ENCODE measurements at places on chromosomes 4 and X.

DNA sequence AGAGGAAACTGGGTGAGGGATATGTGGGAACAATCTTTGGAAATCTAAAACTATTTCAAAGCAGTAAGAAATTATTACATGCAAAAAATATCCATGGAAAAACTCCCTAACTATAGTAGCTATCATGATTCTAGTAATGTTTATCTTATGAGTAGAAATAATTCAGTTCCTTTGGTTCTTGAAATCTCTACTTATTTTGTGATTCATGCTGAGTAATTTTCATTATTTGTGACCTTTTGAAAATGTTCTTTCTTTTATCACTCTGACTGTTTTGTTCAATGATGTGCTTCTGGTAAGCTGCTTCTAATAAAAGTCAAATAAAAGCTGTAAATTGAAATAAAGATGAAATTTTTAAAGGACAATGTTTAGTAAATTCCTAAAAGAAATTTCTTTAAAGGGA, 40.4 kb upstream of the MAGEB10 start:
- DNase-seq: no peak

DNA sequence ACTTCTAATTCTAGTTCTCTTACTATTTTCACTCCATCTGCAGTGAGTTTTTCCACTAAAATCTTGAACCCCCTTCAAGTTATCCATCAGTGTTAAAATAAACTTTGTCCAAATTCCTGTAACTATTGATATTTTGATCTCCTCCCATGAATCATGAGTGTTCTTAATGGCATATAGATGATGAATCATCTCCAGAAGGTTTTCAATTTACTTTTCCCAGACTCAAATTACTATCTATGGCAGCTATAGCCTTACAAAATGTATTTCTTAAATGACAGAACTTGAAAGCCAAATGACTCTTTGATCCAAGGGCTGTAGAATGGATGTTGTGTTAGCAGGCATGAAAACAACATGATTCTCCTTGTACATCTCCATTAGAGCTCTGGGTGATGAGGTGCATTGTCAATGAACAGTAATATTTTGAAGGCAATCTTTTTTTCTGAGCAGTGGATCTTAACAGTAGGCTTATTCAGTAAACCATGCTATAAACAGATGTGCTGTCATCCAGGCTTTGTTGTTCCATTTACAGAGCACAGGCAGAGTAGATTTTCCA, 16.1 kb upstream of the IQCM start:
- DNase-seq: no peak

DNA sequence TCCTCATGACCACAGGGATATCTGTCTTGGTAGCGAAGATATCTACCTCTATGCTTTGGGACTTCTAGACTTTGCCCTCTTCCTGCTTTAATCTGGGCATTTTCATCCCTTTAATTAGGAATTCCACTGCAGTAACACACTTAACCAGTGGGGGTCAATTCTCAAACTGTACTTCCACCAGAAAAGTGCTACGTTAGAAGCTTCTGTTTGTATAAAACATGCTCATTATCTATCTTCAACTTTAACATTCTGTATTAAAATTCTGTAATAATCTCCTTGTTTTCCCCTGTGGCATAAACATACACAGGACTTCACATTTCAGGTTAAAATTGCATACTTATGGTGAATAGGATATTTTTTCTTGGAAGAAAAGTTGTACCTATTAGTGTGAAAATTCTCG, 105.6 kb downstream of the AMMECR1 start:
- DNase-seq: no peak

DNA sequence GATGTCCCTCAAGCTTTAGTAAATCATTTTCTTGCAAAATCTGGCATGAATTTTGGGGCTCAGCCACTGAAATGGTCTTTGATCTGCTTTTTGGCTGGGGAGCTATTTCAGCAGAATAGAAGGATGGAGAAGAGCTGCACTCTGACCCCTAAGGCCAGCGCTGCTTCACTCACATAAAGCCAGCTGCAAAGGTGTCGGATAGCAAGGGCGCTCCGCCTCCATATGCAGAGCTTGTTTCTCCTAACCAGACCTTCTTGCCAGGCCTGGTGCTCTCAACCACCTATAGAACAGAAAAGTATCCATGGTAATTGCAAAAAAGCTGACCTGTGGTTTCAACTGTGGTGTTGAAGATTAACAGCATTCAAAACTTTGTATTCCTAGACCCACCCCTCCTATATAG, 24.1 kb upstream of the COQ2 start:
- no peak for DNase-seq

GRCh38 chr4:163554870-163555465, 60.5 kb downstream of the TMA16 start:
- no peak for DNase-seq

DNA sequence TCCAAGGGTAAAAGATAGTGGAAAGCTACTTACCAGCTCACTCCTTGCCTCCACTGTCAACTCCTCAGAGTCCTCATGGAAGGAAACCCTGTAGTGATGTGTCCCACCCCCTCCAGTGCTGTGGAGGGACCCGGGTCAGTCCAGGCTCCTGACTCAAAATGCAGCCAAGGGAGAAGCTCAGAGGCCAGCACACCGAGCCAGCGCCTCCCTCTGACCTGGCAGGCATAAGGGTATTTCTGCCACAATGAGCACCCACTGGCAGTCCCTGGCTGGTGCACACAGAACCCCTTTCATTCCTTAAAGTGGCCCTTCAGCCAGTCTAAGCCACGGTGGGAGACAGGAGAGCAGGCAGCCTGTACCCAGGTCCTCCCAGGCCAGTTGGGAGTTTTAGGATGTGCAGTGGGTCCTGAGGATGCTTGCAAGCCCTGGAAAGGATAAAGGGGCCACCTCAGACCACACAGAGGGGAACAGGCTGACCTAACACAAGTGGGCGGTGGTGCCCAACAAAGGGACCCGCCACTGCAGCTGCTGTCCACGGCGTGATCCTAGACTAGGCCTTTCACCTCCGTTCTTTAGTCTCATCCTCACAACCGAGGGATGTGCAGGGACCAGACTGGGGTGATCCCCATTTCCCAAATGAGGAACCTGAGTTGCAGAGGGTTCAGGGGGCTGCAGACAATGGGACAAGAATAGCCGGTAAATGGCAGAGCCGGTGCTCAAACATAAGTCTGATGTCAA, 5.7 kb downstream of the JAKMIP1 start:
- no peak for DNase-seq

DNA sequence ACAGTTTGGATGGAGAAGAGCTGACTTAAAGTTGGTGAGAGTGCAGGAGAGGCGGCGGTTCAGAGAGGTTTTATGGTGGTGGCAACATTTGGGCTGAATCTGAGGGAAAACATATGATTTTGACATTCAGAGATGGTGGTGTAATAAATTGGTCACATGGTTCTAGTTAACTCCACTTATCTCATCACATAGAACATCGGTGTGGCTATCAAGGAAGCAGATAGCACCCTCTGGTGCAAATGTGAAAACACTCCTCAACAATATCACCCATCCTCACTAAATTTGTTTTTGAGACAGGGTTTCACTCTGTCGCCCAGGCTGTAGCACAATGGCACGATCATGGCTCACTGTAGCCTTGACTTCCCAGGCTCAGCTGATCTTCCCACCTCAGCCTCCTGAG, 28.8 kb downstream of the SUPT20HL2 start:
- no peak for DNase-seq

DNA sequence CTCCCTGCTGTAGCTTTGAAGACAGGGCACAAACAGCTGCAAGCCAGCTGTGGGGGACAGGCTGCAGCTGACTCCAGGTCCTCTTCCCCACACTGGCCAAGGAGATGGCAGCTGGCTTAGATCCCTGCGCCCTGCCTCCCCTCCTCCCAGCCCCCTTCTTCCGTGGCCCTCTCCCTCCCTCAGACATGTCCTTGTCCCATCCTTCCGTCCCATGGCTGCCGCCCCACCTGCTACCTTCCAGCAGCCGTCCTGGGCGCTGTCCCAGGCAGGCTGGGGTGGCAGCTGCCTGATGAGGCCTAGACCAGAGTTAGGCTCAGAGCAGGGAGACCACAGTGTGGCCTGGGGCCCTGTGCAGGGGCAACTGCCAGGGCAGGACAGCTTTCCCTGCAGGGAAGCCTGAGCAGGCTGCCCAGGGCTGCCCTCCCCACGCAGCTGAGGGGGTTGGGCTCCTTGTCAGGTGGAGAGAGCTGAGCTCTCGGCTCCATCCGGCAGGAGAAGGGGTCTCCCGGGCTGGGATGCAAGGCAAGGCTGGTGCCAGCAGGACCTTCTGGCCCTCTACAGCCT, 3.3 kb upstream of the BGN start:
- no peak for DNase-seq

DNA sequence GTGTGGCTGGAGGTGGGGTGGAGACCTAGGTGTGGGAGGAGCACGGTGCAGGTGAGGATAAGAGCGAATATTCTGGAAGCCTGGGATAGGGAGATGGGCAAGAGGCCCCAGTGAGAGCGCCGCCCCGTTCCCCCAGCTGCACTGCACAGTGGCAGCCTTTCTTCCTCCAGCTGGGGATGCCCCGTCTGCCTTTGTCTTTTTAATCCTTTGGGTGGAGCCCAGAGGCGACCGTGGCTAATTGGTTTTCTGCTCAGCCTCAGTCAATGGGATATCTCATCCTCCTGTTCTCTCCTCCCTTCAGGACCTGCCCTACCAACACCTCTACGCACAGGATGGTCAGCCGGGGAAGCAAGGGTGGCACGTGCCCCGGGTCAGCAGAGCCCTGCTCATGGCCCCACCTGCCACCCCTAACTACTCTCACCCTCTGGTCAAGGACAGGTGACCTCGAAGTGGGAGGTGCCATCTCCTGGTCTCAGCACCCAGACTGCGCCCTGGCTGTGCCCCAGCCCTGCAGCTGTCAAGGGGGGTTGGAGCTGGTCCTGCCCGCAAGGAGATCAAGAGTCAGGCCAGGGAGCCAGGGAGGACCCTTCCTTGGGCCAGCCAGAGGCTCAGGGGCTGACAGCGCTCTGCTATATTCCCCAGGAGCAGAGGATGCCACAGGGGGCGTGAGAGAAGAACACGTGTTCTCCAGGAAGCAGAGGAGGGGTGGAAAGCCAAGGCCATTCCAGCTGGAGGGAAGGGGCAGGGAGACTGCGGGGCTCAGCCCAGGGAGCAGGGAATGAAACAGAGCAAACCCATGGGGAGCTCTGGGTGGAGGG, 64.0 kb downstream of the ADRA2C start:
- DNase-seq: no peak

DNA sequence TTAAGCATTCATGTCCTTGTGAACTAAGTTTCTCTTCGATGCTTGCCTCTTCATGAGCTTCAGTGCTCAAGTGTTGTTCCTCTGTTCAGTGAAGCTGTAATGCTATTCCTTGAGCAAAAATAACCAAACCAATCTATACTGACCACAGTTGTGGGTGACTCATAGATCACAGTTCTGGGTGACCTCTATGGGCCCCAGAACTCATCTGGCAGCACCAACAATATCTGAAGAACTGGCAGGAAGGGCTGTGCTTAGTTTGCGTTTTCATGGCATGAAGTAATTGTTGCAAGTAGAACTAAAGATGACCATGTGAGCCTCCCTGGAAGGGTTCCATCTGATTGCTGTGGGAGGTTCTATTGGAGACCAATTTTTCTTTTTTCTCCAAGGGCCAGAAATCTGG, 106.2 kb downstream of the CCNG2 start:
- DNase-seq: no peak

- DNase-seq: no peak
Observed at GRCh38 chr4:142933207-142933606, 87.1 kb upstream of the INPP4B start.

DNA sequence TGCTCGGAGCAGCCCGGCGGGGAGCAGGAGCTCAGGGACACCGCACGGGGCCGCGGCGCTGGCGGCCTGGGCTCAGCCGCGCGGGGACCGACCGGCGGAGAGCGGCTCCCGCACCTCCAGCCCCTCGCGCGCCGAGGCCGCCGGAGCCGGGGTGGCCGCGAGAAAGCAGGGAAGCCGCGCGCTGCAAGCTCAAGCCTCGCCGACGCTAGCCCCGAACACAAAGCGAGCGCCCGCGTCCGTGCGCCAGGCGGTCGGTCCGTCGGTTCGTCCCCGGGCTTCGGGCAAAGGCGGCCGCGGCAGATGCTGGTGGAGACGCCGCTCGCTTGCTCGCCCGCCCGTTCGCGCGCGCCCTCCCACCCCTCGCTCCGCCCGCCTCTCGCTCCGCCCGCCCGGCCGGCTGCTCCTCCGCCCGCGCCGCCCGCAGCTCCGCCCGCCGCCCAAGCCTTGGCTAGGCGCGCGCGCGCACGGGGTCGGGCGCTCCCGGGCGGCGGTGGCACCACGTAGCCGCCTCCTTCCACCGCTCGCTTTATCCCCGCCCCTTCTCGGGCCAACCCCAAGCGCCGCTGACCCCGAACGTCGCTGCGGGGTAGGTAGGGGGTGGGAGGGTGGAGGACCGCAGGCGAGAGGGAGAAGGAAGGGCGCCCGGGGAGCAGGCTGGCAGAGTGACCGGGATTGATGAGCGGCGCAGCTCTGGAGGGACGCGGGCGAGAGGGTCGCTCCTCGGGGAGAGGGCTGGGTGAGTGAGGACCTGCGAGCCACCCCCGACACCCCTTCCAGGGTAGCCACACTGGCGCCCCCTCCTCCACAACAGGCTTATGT, at the start of gene TSPAN5:
Gene TSPAN5 (minus strand): TSS at position 325 of the 819 bp plus-strand sequence.
- no peak for DNase-seq

All from DND-41 (cell line).